ENCODE measurements at places on chromosomes 3 and 15. TPM values are rescaled to one million over a fixed set of nuclear protein-coding genes. Genes with fewer than 3 reads are reported as not detected.
A peak's percentile ranks its signal among the peaks of the same experiment; 100 is the strongest.

GRCh38 chr15:90834626-90835025 is 33.8 kb upstream of the FURIN start:
- no peak for DNase-seq

- peak; percentile 36 for DNase-seq
Measured at GRCh38 chr3:141710888-141711616, 27.0 kb upstream of the RNF7 start.

The CCR9 gene
- not detected for total RNA-seq

- DNase-seq: no peak
Measured at GRCh38 chr15:68909601-68910100, 20.7 kb upstream of the SPESP1 start.

- no peak for DNase-seq
Measured at GRCh38 chr3:4830586-4830914, 148.7 kb upstream of the BHLHE40 start.

The RAB6B gene
- total RNA-seq: 37.5 TPM

DNA sequence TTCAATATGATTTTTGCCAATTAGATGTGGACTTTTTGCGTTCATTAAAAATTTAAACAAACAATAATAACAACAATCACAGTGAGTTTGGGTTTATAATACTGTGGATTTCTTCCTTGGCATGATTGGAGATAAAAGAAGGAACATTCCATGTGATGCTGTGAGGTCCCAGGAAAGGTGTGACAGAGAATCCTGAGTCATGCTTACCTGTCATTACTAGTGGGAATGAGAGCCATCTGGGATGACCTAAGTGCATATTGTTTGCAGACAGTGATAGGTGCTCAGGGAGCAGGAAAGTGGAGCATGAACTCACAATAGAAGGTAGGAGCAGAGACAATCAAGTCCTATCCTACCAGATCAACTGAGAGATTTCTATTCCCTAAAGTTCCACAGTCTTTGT is 766.5 kb upstream of the CFAP20DC start:
- no peak for DNase-seq

DNA sequence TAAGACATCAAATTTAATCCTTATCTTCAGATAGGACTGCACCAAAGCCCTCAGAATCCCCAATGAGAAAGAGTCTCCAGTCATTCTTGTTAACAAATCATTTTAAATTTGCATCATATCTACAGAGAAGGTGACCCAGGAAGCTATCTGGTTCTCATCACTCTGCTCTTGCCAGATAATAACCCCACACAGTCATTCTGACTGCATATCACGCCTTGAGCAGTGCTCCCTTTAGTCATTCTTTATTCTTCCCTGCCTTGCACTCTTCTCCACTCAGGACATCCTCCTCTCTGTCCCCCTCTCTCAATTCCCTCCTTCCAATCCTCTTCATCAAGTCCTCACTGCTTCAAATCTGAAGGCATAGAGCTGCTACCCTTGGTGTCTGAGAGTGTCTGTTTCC is 83.7 kb upstream of the COL6A6 start:
- DNase-seq: no peak
